CD4-positive, alpha-beta T cell (primary cell): ENCODE measurements at places on chromosomes 1 and 21. TPM values are rescaled to one million over a fixed set of nuclear protein-coding genes. Genes with fewer than 3 reads are reported as not detected.

GRCh38 chr1:93616996-93617669 lies 64.5 kb downstream of the BCAR3 start:
- no peak for DNase-seq
- no peak overlapping the region for H3K27ac ChIP-seq
- H3K4me3 ChIP-seq = no peak overlapping the region
- no peaks in the 10 kb centered on the region for H3K27me3 ChIP-seq
- peaks cover 10% of the 10 kb centered on the region for H3K4me1 ChIP-seq
- no peaks in the 10 kb centered on the region for H3K36me3 ChIP-seq

DNA sequence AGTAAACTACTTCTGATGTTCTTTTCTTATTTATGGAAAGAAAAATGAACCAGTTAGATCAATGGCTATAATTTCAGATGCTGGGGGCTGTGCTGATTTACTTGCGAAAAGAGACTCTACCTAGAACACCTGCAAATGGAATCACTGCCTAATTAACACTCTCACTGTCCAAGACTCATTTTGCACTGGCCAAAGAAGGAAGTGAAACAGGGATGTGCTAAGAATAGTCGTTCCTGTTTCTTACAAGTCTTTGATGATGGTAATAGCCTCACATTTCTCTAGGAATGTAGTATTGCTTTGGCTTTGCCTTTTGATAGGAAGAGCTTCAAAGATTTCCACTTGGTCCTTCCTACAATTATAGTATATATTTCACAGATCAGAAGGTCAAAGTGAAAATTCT lies 12.7 kb upstream of the TSNAX start:
- H3K36me3 ChIP-seq = no peaks in the 10 kb centered on the region
- H3K27me3 ChIP-seq = no peaks in the 10 kb centered on the region
- H3K4me1 ChIP-seq = no peaks in the 10 kb centered on the region
- H3K4me3 ChIP-seq = no peak overlapping the region
- H3K27ac ChIP-seq = no peak overlapping the region

GRCh38 chr1:159746666-159747065 lies 32.3 kb upstream of the CRP start:
- no peak overlapping the region for H3K27ac ChIP-seq
- DNase-seq = no peak

DNA sequence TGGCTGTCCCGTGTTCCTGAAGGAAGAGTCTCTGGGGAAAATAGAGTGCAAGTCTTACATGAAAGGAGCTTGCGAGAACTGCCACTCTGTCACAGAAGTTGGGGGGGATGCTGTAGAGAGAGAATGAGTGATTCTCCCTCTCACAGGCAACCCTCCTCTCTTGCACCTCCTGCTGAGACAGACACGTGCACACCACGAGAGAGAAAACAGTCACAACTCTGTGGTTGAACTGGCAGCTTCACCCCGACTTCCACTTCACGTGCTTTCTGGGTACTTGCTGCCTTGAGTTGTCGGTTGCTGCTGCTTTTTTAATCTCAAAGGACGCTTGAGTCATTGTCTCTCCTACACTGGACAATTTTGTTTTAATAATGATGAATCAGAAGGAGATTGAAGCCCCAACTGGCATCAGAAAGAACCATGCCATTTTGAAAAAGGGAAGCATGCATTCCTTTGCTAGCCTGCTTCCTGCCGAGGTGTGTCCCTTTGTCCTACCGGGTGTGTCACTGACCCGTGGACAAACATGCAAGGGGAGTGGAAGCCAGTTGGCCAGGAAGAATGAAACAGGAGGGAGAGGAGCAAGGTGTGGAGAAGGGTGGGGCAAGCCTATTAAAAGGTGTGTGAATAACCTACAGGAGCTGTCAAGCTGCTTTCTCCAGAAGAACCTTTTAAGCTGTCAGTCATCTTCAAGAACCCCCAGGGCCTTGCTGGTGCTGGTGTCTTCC lies 164.2 kb downstream of the CACNA1E start:
- no peak overlapping the region for H3K27ac ChIP-seq
- H3K4me1 ChIP-seq = no peaks in the 10 kb centered on the region
- H3K27me3 ChIP-seq = no peaks in the 10 kb centered on the region
- H3K4me3 ChIP-seq = no peak overlapping the region

- no peak overlapping the region for H3K27ac ChIP-seq
- H3K4me3 ChIP-seq = no peak overlapping the region
- H3K4me1 ChIP-seq = no peaks in the 10 kb centered on the region
- no peaks in the 10 kb centered on the region for H3K27me3 ChIP-seq
- no peak for DNase-seq
- H3K36me3 ChIP-seq = peaks cover 3% of the 10 kb centered on the region
Measured at GRCh38 chr1:62826901-62827300, 43.0 kb downstream of the ATG4C start.

DNA sequence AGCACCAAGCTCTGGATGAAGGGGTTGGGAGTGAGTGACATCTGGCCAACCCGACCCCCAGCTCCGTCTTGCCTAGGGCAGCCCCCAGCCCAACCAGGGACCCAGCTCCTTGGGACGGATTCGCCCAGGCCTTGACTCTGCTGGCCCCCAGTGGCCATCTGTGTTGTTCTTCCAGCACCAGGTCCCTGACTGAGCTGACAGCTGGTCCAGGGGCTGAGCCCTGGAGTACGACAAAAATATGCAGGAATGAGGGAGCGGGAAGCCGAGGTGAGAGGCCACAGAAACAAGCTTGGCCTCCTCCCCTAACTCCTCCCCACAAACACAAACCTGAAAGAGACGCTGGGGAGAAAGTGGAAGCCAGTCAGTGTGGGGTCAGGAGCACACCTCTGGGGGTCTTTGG lies 55.0 kb upstream of the PAX7 start:
- H3K36me3 ChIP-seq = no peaks in the 10 kb centered on the region
- H3K27me3 ChIP-seq = peaks cover 6% of the 10 kb centered on the region
- peak; percentile 33 for DNase-seq
- H3K27ac ChIP-seq = no peak overlapping the region
- H3K4me1 ChIP-seq = no peaks in the 10 kb centered on the region

GRCh38 chr1:20153000-20153418 lies 13.9 kb downstream of the PLA2G2F start:
- H3K4me3 ChIP-seq = no peak overlapping the region
- no peak for DNase-seq
- peaks cover 21% of the 10 kb centered on the region for H3K4me1 ChIP-seq
- no peaks in the 10 kb centered on the region for H3K36me3 ChIP-seq
- no peak overlapping the region for H3K27ac ChIP-seq

The SH2D1B gene
- not detected for total RNA-seq

The THEM5 gene
- not detected for total RNA-seq

The SPRR2D gene
- not detected for total RNA-seq

The FCER1G gene
- total RNA-seq = 2.0 TPM

The MPZL1 gene
- 1.5 TPM for total RNA-seq

The FAM151A gene
- total RNA-seq = not detected
